ENCODE measurements at places on chromosomes 3 and 15. TPM values are rescaled to one million over a fixed set of nuclear protein-coding genes. Genes with fewer than 3 reads are reported as not detected.
A peak's percentile ranks its signal among the peaks of the same experiment; 100 is the strongest.

CERS3 gene
- not detected for polyA plus RNA-seq

LNP1 gene
- polyA plus RNA-seq: 2.2 TPM

IGSF10 gene
- 1.1 TPM for polyA plus RNA-seq

DNA sequence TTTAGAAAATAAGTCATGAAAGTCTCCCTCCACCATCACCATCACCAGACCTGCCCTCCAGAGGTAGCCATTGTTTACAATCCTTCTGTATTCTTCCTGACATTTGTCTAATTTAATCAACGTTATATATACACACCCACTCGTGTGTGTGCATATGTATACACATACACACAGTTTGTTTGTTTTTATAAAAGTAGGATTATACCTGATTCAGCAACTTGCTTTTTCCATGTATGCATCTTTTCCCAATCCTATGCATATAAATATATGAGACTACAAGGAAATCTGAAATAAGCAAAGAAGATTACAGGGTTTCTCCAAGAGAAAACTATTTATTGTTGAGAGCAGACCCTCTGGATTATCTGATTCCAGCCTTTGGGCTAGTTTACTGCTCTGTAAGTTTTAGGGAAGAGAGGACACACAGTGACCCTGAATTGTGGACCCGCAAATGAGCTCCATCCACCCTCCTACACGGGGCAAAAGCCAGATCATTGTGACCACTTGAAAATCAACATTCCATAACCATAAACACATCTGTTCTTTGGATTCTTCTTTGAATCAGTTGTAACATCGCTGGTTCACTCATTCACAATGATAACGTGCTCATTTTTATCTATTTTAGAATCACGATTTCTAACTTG is 104.3 kb downstream of the CPN2 start:
- DNase-seq: no peak

GRCh38 chr3:37736624-37737023 is 125.1 kb upstream of the CTDSPL start:
- no peak for DNase-seq

DNA sequence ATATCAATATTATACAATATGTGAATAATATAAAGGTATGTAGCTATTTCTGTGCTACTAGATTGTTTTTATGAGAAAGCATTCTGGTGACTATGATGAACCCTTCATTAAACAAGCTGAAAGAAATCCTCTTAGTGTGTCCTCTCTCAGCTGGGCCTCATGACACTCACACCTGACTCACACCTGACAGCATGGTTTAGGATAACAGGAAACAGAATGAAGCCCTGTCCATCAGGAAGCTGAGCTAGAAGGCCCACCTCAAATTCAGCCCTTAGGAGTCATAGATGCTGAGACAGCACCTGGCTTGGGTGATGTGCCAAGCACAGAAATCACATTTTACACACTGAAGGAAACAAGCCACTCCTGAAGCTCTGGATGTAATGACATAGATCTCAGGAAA is 30.8 kb downstream of the CHCHD4 start:
- DNase-seq: no peak

GRCh38 chr15:44584162-44584749 is 47.3 kb downstream of the EIF3J start:
- DNase-seq: peak; percentile 38

All from heart right ventricle (tissue), 16 donors.